NCI-H510A (cell line): ENCODE measurements at places on chromosomes 1 and 21.

DNA sequence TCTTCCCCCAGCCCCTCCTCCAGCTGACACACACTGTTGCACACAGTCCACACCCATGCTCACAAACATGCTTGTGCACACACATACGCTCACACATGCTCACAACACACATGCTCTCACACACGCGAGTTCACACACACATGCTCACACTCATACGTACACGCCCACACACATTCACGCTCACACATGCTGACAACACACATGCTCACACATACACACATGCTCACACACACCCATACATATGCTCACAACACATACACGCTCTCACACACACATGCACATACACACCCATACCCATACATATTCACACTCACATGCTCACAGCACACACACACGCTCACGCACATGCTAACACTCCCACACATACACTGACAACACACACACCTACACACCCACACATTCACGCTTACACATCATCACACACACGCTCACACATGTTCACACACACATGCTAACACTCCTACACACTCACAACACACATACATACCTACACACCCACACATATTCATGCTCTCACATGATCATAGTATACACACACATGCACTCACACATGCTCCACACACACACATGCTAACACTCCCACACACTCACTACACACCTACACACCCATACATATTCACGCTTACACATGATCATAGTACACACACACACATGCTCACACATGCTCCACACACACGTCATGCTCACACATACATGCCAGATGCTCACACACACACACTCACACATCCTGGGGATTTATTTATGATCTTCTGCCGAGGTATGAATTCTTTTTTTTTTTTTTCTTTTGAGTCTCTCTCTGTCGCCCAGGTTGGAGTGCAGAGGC, 10.7 kb downstream of the DRAXIN start:
- no peak for DNase-seq

- no peak for DNase-seq
Measured at GRCh38 chr21:16476056-16476825, 746.5 kb downstream of the USP25 start.

DNA sequence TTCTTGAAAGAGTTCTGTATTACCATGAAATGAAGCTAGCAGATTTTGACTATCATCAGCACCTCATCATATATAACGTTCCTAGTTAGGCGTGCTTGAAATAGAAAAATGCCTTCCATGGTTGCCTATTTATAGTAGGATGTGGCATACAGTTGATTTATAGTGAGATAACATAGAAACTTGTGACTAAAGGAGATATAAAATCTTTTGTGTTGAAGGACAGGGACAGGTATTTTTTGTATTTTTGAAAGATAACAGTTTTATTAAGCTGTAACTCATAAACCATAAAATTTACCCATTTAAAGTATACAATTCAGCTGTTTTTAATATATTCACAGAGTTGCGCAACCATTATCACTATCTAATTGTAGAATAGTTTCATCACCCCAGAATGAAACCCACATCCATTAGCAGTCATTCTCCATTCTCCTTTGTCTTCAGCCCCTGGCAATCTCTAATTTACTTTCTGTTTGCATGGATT, 19.3 kb downstream of the SPEN start:
- DNase-seq, result no peak

GRCh38 chr1:32870615-32871363, at the start of gene FNDC5:
FNDC5 (minus strand) TSS chr1:32870912.
- DNase-seq, result no peak

- no peak for DNase-seq
Measured at GRCh38 chr1:68322096-68322495, 89.8 kb upstream of the WLS start.

DNA sequence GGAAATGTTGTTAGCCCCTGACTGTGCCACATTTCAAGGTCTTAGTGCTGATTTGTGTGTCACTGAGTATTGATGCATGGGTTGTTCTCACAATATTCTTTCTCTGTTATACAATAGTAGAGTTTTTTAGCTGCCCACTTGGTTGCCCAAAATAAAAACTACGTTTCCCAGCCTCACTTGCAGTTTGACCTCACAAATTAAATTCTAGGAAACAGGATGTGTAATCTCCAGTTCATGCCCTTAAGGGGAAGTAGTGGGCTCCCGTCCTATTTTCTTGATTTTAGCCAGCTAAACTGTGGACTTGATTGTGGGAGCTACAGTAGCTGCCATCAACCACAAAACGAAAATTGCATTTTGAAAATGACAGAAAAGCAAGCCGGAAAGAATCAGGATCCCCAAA, 27.3 kb upstream of the LAMC1 start:
- DNase-seq, result no peak

DNA sequence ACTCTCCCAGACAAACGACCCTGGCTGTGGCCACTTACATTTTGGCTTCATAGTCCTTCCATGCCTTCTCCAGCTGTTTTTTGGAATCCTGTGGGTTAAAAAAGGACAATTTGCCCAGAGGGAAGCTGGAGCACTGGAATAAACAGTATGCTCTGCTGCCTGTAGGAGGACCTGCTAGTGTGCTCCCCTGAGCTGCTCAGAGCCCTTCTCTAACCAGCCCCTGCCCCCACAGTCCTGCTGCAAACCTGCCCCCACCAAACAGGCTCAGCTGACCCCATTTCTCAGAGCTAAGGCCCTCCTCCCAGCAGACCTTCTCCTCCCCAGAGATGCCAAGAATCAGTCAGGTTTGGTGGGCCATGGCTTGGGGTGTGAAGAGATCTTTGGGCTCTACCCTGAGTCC, 26.9 kb upstream of the TCEA3 start:
- DNase-seq, result no peak

DNA sequence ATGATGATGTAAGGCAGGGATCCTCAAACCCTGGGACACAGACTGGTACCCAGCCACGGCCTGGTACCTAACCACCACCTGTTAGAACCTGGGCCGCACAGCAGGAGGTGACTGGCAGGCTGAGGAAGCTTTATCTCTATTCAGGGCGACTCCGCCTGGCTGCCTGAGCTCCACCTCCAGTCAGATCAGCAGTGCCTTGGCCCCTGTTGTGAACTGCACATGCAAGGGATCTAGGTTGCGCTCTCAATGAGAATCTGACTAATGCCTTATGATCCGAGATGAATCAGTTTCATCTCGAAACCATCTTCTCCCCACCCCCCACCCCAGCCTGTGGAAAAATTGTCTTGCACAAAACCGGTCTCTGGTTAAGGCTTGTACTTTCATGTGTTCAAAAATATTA, 4.2 kb downstream of the RNPC3 start:
- no peak for DNase-seq

GRCh38 chr1:160891474-160891873, 6.5 kb upstream of the ITLN1 start:
- no peak for DNase-seq

DNA sequence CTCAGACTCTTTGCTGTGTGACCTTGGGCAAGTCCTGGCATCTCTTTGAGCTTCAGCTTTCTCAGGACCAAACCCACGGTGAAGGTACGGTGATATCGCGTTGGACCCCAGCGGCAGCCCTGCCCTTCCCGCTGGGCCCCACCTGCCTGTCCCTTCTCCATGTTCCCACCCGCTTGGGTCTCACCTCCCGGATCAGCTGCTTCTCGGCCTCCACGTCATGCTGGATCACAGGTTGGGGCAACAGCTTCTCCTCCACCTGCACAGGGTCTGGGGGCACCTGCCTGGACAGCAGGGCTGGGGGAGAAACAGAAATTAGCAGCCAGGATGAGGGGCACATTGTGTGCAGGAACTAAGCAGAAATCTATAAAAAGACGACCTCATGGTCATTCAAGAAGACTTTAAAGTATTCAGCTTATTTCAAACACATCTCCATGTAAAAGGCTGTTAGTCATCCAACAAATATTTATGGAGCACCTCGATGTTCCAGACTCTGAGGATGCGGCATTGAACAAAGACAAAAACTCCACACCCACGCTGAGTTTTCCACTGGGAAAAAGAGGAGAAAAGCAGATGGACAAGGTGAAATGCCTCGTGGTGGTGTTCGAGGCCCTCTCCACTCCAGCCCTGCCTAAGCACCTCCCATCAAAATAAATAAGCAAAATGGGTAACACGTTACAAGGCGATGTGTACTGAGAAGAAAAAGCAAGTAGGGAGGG, 19.5 kb downstream of the KIF17 start:
- no peak for DNase-seq
